Renal pelvis (tissue), 12 donors: ENCODE measurements at places on chromosomes 11 and 22.

GRCh38 chr22:45201678-45202332 is 38.1 kb downstream of the NUP50 start:
- DNase-seq, result no peak

GRCh38 chr11:111946499-111946898 is 9.4 kb downstream of the DIXDC1 start:
- no peak for DNase-seq

DNA sequence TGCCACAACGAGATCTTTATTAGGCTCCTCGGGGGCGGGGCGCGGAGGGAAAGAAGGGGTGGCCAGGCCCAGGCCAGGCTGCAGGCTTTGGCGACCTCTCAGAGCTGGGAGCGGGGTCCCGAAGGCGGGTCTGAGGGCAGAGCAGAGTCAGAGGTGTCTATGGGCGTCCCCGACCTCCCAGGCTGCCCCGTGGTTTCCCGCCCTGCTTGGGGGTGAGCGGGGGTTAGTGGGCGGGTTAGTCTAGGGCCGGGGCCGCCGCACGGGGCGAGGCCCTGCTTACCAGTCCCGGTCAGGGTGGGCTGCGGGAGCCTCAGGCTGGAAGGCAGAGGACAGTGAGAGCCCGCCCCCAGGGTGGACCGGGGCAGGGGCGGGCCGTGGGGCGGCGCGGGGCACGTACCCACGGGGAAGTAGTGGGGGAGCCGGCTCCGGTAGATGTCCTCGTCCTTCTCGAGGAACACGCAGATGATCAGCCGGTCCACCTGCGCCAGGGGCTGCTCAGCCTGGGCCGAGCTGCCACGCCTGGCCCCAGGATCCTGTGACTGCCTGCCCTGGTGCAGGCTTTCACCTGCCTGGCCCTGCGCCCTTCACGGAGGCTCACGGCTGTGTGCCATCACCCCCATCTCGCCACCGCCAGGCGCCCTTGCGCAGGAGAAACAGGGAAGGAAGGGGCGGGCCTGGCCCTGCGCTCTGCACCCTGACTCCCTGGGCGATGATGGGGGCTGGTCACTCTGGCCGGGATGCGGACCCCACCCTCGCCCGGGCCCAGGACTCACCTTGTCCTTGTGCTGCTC is 12.5 kb downstream of the OTUB1 start:
- no peak for DNase-seq

GRCh38 chr11:28243581-28243980 is 135.4 kb downstream of the METTL15 start:
- DNase-seq, result no peak

DNA sequence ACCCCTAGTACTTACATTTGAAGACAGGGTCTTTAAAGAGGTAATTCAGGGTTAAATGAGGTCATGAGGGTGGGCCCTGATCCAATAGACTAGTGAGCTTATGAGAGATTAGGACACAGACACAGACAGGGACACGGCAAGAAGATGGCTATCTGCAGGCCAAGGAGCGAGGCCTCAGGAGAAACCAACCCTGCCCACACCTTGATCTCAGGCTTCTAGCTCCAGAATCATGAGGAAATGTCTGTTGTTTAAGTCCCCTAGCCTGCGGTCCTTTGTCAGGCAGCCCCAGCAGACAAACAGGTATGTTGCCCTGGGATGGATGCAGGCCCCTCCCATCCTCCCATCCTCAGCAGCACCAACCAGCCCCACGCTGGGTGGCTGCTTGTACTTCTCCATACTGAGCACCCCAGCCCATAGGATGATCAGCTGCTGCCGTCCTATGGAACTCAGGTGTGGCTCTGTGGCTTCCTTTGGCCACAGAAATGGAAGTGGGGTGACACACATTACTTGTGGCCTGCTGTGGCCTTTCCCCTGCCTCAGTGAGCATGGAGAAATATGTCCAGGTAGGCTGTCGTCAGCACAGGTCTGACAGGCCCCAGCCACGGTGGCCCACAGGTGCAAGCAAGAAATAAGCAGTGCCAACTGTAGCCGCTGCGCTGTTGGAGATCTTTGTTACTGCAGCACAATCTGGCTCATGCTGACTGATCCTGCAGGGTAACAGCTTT is 7.9 kb downstream of the GNB1L start:
- DNase-seq, result no peak

DNA sequence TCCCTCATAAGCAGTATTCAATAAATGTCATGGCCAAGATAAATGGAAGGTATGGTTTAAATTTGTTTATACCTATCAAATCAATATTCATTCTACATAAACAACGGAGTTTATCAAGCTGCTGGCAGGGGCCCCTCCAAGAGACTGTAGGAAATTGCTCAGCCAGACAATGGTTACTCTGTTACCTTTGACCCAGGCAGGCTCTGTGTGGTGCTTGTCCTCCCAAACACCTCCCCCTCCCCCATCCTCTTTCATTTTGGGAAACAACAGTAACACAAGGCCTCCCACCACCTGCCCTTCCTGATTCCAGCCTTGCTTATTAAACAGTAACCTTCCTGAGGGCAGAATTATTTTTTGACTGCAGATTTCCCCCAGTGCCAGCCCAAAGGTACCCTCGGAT is 10.5 kb upstream of the ZBTB16 start:
- no peak for DNase-seq

DNA sequence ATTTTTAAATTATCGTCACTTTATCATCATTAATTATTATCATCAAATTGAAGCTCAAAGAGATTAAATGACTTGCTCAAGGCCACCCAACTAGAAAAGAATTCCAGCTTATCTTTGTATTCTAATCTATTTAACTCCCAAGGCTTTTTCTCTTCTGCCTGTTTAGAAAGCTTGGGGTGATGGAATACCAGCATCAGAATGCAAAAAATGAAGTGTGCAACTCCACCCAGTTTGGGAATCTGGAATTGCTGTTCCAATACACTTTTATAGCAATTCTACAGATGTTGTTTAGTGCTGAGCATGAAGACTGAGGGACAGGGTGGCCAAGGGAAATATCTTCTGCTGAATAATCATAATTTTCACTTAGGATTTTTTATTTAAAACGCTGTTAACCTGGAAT is 97.2 kb upstream of the FIBIN start:
- DNase-seq, result no peak

GRCh38 chr11:45614196-45614828 is 51.1 kb downstream of the CHST1 start:
- DNase-seq, result no peak

DNA sequence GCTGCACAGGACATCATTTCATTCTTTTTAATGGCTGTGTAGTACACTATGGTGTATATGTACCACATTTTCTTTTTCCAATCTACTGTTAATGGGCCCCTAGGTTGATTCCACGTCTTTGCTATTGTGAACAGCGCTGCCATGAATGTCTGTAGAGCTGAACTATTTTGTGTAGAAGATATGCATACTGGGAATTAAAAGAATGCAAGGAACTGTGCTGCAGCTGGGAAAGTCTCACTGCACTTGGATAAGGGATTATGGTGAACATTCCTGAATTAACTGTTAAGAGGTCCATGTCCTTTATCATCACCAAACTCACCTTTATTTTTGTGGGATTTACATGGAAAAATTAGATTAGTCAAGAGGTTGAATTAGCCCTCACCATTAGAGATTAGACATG is 224.7 kb downstream of the SNX19 start:
- no peak for DNase-seq

GRCh38 chr22:21634844-21635243 is 2.3 kb downstream of the CCDC116 start:
- DNase-seq, result no peak

GRCh38 chr11:67699521-67699920 is 25.1 kb upstream of the ALDH3B2 start:
- DNase-seq, result no peak

DNA sequence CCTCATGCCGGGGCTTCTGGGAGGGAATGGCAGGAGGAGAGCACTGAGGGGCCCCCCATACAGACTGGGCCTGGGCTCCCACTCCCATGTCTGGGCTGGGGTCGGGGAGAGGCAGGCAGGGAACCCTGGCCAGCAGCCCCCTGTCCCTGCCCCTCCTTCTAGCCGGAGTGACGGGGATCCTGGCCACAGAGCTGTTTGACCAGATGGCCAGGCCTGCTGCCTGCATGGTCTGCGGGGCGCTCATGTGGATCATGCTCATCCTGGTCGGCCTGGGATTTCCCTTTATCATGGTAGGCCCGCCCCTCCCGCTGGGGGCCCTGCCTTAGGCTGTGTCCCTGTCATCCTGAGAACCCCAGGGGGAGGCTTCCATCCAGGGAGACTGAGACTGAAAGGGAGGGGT is 10.0 kb upstream of the MIF start:
- DNase-seq, result no peak

- no peak for DNase-seq
Observed at GRCh38 chr11:46100670-46101069, 20.6 kb downstream of the PHF21A start.

DNA sequence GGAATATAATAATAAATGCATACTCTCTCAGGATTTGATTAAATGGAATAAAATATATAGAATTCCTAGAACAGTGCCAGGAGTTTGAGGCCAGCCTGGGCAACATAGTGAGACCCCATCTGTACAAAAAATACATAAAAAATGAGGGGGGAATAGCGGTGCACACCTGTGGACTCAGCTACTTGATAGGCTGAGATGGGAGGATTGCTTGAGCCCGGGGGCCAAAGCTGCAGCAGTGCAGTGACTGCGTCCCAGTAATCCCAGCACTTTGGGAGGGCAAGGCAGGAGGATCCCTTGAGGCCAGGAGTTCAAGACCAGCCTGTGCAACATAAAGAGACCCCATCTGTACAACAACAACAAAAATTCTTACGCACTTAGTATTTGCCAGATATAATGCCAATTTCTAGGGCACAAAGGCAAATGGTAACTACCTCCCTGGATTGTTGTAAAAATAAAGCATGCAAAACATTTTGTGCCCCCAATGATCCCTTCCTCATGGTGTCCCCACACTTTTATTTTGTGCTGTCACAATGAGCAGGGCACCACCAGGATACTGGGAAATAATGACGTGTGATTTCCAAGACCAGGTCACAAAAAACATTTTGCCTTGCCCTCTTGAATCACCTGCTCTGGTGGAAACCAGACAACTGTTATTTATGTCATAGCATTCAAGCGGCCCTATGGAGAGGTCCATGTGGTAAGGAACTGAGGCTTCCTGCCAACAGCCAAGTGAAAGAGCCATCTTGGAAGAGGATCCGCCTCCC is 18.3 kb upstream of the ZNF280A start:
- no peak for DNase-seq

DNA sequence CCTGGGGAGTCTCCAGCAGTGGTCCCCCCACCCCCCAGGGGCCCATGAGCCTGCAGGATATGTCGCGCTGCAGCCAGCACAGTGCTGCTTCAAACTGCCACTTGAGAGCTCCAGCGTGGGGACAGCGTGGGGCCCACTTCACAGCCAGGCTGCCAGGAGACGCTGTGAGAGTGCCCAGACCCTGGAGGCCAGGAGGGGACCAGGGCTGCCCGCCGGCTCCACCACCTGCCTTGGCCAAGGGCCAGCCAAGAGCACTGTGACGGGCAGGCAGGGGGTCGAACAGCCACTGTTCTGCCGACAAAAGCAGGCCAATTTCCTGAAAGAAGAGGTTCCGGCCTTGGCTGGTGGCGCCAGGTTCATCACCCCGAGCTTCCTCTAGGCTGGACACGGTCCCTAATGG is 60.2 kb downstream of the FLRT1 start:
- no peak for DNase-seq

- DNase-seq, result no peak
Observed at GRCh38 chr11:3188496-3189195, 23.5 kb upstream of the OSBPL5 start.

- DNase-seq, result no peak
Observed at GRCh38 chr11:9643751-9644150, 20.1 kb upstream of the SWAP70 start.

GRCh38 chr11:67510023-67510345 is 2.0 kb upstream of the CDK2AP2 start:
- no peak for DNase-seq

DNA sequence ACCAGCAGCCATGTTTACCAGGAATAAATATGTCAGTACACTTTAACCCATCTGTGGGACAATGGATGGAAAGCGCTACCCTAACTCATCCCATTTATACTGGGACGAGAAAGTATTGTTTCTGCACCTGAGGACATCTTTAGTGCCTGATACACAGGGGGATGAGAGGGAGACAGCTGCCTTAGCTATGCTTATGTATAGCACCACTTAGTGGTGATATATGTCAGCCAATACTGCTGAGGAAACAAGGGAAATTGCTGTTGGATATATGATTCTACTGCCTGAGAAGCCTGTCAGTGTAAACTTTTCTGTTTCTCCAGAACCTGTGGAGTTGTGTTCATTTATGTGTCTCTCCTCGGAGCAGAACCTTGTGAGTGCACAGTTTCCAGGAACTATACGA is 13.3 kb upstream of the CEP295 start:
- peak; percentile 12 for DNase-seq

- no peak for DNase-seq
Observed at GRCh38 chr22:44455151-44455962, 42.7 kb downstream of the RTL6 start.

GRCh38 chr11:29343465-29344333 is 673.1 kb downstream of the KCNA4 start:
- DNase-seq, result peak; percentile 20

GRCh38 chr22:49562685-49563249 is 264.9 kb downstream of the BRD1 start:
- DNase-seq, result no peak

DNA sequence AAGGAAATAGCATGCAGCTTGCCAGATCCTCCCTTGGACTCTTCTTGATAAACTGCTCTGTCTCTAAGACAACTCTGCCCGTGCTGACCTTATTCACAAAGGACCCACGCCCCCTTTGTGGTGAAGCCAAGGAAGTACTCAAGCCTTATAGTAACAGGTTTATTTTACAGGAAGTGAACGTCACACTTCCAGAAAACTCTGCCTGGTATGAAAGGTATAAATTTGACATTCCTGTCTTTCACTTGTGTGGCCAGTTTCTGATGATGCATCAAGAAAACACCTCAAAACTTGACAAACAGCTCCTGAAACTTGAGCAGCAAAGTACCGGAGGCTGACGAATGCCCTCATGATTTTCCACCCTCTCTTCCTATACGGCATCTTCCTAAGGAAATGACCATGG is 12.5 kb upstream of the PELI3 start:
- no peak for DNase-seq

- DNase-seq, result no peak
Observed at GRCh38 chr22:45538281-45538680, 35.6 kb downstream of the FBLN1 start.

DNA sequence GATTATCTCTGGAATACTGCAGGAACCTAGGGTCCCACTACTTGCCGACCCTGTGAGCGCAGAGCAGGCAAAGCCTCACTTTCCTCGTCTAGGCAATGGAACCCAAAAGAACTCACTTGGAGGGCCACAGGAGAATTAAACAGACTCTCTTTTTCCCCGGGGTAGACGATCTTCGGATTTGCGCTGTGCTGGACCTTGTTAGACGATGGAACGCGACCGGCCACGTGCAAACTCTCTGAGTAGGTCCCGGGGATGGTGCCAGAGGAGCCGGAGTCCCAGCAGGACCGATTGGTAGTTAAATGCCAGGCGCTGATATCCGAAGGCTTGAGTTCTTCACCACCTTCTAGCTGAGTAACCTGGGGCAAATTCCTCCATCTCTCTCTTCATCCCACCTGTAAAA is 1.0 kb upstream of the SLC1A2 start:
- no peak for DNase-seq
